GM12865 (cell line): ENCODE measurements at places on chromosomes 13 and 19.

DNA sequence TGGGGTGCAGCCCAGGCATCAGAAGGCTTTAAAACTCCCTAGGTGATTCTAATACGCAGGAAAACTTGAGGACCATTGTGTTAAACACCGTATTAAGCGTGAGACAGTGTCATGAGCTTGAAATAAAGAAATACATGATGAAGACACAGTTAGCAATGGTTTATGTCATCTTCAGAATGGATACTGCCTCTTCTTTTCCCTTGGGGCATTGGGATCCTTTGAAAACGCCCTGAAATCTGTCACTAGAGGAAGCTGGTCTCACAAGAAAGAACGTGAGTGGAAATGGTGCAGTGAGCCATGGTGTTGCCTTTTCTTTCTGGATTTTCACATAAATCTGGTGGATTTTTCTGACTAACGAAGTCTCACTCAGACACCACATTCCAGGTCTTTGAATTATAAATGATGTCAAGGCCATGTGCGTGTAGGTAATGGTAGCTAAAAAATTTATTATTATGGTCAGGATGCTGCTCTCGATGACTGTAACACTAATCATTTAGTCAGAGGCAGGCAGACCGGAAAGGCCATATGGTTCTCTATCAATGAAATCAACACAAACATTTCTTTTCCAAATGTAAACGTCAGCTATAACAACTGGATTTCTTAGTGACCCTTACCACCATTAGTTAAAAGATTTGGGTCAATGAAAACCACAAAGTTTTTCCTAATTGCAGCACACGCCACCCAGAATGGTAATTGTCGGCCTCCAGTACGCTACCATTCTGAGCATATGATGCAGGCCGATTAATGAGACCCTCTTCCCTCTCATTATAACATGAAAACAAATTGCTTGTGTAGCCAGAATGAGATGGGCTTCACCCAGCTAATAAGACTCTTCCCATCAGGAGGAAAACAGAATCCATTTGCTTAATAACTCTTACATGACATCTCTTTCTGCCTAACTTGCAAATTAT lies 105.6 kb downstream of the SLC7A1 start:
- DNase-seq, result no peak

DNA sequence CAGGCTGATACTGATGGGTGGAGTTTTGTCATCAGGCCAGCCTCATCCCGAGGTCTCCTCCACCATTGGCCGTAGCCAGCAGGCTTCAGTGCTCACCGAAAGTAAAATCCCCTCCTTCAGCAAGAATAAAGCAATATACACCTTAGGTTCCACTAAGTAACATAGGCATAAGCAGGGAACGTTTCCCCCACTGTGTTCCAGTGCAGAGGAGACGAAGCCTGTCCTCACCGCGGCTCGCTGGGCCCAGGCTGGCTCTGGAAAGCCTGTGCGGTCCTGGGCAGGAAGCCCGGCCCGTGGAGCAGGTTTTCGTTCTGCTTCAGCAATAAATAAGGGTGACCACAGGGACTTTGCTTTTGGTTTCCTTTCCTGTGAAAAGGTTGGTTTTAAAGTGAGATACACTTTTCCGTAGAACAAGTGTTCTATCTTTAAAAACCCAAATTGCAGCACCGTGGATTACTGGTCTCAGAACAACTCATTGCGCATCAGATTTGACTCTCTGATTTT lies 16.3 kb upstream of the TEX29 start:
- DNase-seq, result peak; percentile 80

DNA sequence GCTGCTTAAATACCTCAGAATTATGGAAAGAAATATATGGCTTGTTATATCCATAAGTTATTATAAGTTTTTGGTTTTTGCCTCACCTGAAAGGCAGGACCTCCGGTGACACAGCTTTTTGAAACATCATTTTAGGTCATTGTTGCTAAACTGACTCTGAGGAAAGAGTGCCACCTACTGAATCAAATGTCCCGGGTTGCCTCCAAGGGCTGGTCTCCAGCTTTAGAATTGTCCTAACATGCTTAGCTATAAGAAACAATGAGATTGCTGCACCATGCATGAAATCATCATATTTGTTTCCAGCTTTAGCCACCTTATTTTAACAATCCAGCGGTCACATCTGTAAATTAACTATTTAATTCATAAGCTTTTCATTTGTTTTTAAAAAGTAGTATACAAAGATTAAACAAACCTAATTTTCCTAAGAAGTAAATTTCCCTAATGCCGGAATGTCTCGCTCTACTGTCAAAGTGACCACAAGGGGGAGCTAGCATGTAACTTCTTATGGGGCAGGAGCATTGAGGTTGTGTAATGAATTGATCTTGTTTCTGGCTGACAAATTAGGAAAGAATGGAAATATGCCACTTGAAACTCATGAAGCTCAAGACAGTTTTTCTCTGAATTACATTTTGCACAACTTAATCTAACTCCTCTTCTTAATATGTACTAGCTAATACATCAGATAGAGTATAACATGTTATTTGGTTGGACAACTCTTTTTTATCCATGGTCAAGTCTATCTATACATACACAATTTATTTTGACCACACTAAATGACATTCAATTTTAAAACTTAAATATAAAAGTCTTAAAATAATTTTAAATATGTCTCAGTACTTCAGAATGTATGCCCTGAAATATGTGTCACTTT lies 6.7 kb upstream of the PCDH17 start:
- DNase-seq, result peak; percentile 47

- DNase-seq, result peak; percentile 38
Observed at GRCh38 chr13:113207890-113208420, 514 bp downstream of the PCID2 start.

DNA sequence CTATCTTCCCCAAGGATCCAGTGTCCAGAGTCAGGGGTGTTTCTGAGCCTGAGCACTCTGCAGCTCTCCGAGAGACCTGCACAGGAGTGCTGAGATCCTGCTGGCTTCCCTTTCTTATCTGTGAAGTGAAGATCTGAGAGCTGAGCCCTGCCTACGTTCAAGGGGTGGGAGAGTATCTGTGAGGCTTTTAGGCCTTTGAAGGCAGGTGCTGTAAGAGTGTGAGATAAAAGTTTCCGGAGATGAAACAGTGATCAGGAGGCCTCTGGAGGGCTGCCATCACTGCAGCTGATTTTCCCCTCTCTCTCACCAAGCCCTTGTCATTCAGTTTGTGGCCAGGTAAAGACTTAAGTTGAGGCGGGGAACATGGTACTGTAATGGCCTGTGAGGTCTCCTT lies 83.1 kb downstream of the AKAP11 start:
- DNase-seq, result no peak

DNA sequence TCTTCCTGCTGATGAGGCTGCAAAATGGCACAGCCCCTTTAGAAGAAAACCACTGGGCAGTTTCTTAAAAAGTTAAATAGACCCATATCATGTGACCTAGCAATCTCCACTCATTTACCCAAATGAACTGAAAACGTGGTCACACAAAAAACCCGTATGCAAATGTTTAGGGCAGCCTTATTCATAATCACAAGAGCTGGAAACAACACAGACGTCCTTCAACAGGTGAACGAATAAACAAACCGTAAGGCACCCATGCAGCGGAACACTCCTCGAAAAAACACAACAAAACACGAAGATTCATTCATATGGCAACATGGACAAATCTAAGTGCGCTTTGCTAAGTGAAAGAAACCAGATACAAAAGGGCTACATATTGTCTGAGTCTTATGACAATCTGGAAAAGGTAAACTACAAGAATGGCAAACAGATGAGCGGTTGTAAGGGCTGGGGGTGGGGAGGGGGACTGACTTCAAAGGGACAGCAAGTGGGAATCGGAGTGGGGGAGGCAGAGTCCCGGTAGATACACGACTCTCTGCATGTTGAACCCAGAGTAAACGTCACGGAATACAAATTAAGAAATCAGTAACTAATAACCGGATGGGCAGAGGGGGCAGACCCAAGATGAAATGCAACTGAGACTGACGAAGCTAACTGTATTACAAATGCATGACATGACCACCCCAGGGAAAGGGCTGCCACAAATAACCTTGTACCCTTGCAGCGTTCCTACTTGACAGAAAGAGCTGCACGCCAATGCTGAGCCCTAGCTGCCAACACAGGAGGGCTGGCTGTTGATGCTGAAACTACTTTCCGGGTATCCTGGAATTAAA lies 33.4 kb downstream of the MLLT1 start:
- peak; percentile 23 for DNase-seq

- no peak for DNase-seq
Observed at GRCh38 chr19:39831679-39832078, 2.3 kb downstream of the DYRK1B start.

DNA sequence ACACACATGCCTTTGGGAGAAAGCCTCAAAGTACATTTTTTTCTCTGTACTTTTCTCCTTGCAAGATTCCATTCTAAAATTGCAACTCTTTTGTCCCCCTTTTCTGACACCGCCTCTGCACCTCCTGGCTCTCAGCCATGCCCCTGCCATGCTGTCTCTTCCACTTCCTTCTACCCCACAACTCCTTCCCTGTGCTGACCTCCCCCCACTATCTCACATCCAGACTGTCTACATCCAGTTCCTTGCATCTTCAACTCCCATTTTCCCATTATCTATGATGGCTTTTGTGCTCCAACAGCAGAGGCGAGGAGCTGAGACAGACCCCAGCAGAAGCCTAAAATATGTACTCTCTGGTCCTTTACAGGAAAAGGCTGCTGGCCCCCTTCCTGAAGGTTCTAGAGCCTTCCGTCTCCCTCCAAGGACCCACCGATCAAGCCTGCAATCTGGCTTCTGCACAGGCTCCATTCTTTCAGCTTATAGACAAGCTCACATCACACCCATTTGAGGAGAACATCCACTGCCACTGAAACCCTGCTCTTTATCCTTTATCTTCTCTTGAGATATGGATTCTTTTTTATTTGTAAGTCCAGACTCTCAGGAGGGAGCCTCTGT lies 50.2 kb downstream of the RFX2 start:
- DNase-seq, result no peak

- DNase-seq, result peak; percentile 78
Observed at GRCh38 chr19:17718947-17719711, at the start of gene MAP1S. MAP1S (plus strand) TSS chr19:17719480; CDS start chr19:17719503, 23 bp downstream.

DNA sequence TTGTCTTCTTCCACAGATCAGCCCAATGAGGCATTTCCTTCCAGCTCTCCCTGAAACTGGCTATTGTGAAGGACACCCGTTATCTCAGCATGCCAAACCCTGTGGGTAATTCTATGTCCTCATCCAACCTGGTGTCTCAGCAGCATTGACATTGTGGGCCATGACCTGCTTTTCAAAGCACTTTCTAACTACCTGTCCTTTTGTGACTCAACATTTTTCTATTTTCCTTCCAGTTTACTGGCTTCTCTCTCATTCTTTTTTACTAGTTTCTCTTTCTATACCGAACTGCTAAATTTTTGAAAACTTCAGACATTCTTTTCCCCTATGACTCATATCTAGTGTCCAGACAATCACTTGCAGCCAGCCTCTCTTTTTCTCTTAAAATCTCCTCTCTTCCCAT lies 136.4 kb upstream of the HTR2A start:
- DNase-seq, result peak; percentile 19

DNA sequence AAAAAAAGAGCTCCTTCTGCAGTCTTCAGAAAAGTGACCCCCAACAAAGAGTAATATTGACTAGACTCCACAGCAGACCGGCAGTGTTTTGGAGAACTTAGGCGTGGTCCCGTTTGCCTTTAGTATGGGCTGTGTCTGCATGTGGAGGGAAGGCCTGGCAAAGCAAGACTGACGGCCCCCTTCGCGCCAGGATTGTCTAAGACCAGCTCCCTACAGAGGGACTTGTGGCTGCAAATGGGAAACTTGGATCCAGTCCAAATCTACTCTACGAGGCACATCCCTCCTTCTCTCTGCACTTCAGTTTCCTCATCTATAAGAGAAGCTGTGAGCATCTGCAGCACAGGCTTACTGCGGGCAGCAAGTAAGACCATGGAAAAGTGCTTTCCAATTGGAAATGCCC lies 350.0 kb downstream of the ZNF536 start:
- DNase-seq, result no peak
